CD4-positive, alpha-beta T cell (primary cell): ENCODE measurements at places on chromosomes 13 and 19. TPM values are rescaled to one million over a fixed set of nuclear protein-coding genes. Genes with fewer than 3 reads are reported as not detected.

Gene LIPE
- total RNA-seq: 7.6 TPM

Gene CABP5
- not detected for total RNA-seq

Gene NEK3
- 7.0 TPM for total RNA-seq

Gene SH2D3A
- 39.2 TPM for total RNA-seq

Gene KASH5
- total RNA-seq: not detected

Gene BTBD2
- total RNA-seq: 44.4 TPM

Gene GYS1
- 13.2 TPM for total RNA-seq

Gene MADCAM1
- 0.20 TPM for total RNA-seq

Gene ZSCAN5A
- total RNA-seq: 3.3 TPM

Gene FFAR1
- total RNA-seq: not detected

- no peak for DNase-seq
Measured at GRCh38 chr19:27652281-27652680, 1560.7 kb downstream of the UQCRFS1 start.

GRCh38 chr19:677601-678436 lies 1.6 kb downstream of the FSTL3 start:
- no peak for DNase-seq

DNA sequence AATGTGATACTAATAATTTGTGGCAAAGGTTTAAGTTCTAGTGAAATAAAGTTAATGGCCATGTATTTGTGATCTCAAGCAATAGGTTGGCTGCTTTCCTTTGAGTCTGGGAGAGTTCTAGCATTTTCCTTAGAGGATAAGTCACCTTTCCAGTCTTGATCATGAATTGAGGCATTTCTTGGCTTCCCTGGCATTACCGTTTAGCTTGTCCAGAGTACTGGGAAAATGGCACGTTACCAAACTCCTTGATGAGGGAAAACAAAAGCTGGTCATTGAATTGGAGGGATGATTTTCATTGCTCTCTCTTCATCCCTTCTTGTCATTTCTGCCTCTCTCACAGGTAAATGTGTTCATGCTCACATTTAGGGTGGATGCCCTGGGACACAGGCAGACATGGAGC lies 34.0 kb upstream of the SPRY2 start:
- no peak for DNase-seq

DNA sequence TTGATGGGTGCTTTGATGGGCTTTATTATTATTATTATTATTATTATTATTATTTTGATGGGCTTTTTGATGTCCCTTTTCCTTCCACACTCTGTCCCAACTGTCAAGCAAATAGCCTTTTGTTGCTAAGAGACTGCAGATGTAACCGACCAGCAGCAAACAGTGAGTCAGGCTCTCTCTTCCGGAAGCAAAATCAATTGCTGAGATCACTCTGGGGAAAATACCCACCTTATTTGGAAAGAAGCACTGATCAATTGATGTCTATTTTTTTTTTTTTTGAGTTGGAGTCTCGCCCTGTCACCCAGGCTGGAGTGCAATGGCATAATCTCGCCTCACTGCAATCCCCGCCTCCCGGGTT lies 2.9 kb downstream of the LDLR start:
- DNase-seq: no peak

DNA sequence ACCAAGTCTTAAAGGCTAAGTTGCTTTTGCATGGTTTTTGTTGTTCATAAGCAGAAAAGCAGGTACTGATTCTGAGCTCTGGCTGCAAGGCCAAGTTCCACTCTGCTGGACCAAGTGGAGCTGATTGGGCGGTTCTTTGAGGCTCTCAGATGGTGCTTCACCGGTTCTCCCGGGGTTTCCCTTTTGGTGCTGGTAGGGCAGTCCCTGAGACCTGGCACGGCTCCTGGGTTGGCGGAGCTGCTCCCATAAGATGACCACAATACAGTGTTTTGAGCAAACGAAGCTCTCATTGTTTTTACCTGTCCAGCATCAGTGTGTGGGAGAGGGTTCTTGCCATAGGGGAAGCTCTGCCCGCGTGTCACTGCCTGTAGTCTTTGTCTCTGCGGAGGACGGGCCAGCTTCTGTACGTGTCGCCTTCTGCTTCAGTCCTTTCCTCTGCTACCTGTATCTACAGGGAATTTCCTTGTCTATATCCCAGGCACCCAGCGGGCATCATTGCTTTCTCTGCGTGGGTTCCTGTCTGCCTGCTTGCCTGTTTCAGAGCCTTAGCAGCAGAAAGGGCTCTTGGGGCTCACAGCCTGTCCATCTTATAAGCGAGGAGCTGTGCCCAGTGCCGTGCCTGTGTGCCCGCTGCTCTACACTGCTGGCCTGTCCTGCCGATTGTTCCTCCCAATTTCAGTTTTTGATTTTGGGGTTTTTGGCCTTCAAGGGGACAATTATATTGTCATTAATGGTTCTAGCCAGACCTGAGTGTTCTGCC lies 2.3 kb downstream of the U2AF2 start:
- DNase-seq: peak; percentile 41

DNA sequence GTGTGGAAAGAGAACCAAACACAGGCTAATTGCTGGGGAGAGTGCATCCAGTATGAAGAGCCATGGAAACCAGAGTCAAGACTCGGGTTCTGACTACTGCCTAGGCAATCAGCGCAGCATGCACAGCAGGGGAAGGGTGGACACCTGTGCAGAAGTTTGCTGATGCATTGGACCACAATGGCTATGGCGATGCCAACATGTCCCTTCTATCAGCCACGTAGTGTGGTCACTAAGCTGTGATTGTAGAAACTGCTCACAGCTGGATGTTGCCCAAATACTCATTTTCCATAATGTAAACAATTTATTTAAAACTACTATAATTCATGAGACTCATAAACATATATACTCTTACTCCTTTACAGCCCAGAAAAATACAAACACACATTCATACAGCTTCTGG lies 1718.2 kb downstream of the EFNB2 start:
- no peak for DNase-seq

- DNase-seq: no peak
Measured at GRCh38 chr13:106597186-106597585, 29.2 kb upstream of the ARGLU1 start.

GRCh38 chr13:26400545-26400944 lies 146.6 kb downstream of the CDK8 start:
- DNase-seq: no peak

- no peak for DNase-seq
Measured at GRCh38 chr19:4228765-4229178, 551 bp upstream of the EBI3 start.

- no peak for DNase-seq
Measured at GRCh38 chr13:32802159-32802558, 214.1 kb upstream of the KL start.

DNA sequence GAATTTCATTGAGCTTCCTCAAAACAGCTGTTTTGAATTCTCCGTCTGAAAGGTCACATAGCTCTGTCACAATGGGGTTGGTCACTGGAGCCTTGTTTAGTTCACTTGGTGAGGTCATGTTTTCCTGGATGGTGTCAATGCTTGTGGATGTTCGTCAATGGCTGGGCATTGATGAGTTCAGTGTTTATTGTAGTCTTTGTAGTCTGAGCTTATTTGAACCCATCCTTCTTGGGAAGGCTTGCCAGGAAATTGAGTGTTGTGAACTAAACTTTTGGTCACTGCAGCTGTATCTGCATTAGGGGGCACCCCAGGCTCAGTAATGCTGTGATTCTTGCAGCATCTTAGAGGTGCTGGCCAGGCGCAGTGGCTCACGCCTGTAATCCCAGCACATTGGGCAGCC lies 22.0 kb downstream of the BLOC1S3 start:
- DNase-seq: no peak

- no peak for DNase-seq
Measured at GRCh38 chr19:20313894-20314293, 146.9 kb downstream of the ZNF486 start.

DNA sequence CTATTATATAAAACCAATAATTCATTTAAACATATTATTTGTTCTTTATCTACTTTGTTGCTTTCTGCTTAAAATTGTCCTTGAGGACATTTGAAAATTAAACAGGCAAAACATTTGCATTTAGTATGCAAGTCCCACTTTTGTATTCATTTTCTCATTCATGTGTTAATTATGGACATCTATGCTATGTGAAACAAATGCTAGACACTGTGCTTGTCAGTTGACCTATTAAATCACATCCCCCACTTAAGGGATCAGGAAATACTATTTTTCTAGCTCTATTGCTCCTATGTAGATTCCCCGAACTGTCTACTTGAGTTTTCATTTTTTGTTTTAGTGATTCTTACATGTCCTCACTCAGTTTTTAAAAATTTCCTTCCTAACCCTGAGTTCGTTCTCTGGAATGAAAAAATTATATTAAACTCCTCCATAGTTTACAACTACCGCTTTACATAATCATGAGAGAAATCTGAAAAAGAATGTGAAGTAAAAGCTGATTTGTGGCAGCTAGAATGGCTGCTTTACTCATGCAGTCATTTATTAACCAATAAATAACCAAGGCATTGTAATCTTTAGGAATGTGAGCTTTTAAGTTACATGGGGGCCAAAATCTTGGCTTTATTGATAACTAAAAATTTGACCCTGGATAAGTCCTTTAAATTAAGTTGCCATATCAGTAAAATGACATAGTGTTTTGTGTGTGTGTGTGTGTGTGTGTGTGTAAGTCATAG lies 188.5 kb downstream of the LIG4 start:
- no peak for DNase-seq
